ENCODE measurements at places on chromosomes 5 and 9. TPM values are rescaled to one million over a fixed set of nuclear protein-coding genes. Genes with fewer than 3 reads are reported as not detected.

DNA sequence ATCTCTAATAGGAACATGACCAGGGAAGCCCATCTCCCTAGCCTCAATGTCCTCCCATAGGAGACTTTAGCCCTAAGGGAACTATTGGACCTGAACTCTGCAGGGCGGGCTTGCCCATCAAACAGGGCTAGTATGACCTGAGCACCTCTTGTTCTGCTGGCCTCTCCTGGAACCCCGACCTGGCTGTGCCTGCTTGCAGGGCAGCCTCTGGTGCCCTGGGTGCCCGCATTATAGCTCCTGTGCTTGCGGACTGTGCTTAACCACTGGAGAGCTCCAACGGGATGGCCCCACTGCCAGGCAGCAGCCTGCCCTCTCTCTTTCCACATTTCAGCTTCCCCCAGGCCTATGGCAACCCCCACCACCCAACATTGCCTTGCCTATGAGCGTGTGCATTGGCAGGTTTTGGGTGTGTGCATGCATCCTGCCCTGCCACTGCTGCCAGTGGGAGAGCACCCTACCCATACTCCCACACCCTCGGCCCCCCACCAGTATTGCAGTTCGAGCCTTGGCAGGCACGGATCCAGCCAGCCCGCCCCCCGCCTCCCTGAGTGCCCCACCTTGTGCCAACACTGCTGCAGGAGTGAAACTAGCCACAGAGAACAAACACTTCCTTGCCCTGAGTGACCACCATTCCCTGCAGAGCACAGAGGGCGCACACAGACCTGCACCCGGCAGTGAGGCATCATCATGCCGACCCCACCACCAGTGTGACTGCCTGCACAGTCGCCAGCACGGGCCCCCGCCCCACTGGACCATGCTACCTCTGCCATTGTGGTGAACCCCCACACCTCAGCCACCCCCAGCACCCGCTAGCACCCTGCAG lies 1123.8 kb upstream of the CDH6 start:
- no peaks in the 10 kb centered on the region for H3K36me3 ChIP-seq
- no peaks in the 10 kb centered on the region for H3K27me3 ChIP-seq
- DNase-seq, result no peak
- no peaks in the 10 kb centered on the region for H3K4me1 ChIP-seq

- H3K4me3 ChIP-seq, result no peak overlapping the region
- no peak overlapping the region for H3K27ac ChIP-seq
- DNase-seq, result no peak
- H3K27me3 ChIP-seq, result no peaks in the 10 kb centered on the region
- H3K36me3 ChIP-seq, result no peaks in the 10 kb centered on the region
Observed at GRCh38 chr5:116521173-116521872, 53.3 kb downstream of the SEMA6A start.

MCTP1 gene
- total RNA-seq, result not detected

DNA sequence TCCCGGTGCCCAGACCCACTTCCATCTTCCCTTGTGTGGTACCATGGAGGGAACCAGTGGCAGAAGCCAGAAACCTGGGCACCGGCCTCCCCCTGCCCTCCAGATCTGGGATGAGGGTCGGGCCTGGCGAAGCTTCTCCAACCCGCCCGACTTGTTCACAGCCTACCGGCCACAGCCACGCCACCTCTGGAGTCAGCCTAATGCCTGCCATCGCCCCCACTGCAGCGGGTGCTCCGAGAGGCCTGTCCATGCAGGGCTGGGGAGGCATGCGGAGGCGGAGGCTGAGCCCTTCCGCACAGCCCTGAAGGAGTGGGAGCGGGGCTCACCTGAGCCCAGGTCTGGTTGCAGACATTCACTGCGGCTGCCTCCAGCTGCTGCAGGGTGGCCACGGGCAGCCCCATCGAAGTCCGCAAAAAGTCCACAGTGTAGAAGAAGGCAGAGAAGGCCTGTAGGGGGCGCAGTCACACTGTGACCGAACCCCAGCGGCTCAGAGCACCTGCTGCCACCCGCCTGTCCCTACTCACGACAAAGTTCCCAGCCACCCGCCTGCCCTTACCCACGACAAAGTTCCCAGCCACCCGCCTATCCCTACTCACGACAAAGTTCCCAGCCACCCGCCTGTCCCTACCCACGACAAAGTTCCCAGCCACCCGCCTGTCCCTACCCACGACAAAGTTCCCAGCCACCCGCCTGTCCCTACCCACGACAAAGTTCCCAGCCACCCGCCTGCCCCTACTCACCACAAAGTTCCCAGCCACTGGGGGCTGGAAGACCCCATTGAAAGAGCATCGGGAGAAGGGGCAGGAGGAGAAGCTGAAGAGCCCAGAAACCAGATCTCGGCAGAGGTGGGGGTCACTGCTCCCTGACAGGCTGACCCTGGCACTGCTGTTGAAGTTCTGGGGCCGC lies 3.8 kb upstream of the NPDC1 start:
- H3K27ac ChIP-seq, result no peak overlapping the region
- peaks cover 12% of the 10 kb centered on the region for H3K4me1 ChIP-seq
- H3K4me3 ChIP-seq, result no peak overlapping the region
- H3K36me3 ChIP-seq, result no peaks in the 10 kb centered on the region
- peaks cover 39% of the 10 kb centered on the region for H3K27me3 ChIP-seq

GRCh38 chr9:137464291-137464999 lies 5.3 kb upstream of the NSMF start:
- no peaks in the 10 kb centered on the region for H3K36me3 ChIP-seq
- H3K27ac ChIP-seq, result no peak overlapping the region
- peaks cover 18% of the 10 kb centered on the region for H3K4me1 ChIP-seq
- DNase-seq, result no peak

- peaks cover 52% of the 10 kb centered on the region for H3K27me3 ChIP-seq
- no peak for DNase-seq
- peaks cover 11% of the 10 kb centered on the region for H3K4me1 ChIP-seq
Observed at GRCh38 chr5:14143546-14143840, 351 bp downstream of the TRIO start.

GFI1B gene
- not detected for total RNA-seq

Measured in activated naive CD4-positive, alpha-beta T cell treated with anti-CD3 and anti-CD28 coated beads for 36 hours (primary cell).